ENCODE measurements at places on chromosomes 7 and 10.

GRCh38 chr7:27994639-27995038 is 186.0 kb downstream of the JAZF1 start:
- DNase-seq: no peak

GRCh38 chr10:125016611-125017202 is 74.8 kb downstream of the ZRANB1 start:
- no peak for DNase-seq

DNA sequence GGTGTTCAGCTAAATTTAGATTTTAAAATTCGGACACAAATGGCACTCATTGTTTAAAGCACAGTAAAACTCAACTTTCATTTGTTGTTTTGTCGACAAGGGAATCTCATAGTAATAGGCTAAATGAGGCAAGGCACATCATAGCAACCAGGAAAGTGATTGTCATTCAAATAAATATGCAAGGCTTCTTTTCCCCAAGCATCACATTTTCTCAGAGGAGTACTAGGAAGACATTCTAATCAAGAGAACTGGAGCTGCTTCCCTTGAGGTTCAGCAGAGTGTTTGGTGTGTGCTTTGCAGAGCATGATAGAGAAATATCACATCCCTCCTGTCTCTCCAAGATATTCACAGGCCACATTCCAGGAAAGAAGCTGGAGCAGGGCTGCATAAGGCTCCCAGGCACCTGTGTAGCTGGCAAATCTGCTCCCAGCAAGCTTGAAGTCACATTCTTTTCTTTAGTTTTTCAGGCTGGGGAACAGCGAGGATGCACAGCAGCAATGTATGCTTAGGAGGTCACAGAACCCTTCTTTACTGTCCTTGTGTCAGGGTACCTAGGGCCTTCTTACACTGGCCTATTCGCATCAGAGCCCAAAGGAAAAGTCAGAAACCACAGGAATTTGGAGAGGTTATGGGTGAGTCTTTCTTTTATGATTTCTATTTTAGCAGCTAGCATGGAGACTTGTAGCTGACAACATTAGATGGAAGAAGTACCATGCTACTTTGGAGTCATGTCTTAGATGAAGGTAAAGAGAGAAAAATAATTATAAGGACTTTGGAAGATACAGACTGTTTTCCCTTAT is 95.9 kb upstream of the HDAC9 start:
- DNase-seq: no peak

GRCh38 chr7:74262639-74263398 is 8.6 kb upstream of the RFC2 start:
- DNase-seq: no peak

DNA sequence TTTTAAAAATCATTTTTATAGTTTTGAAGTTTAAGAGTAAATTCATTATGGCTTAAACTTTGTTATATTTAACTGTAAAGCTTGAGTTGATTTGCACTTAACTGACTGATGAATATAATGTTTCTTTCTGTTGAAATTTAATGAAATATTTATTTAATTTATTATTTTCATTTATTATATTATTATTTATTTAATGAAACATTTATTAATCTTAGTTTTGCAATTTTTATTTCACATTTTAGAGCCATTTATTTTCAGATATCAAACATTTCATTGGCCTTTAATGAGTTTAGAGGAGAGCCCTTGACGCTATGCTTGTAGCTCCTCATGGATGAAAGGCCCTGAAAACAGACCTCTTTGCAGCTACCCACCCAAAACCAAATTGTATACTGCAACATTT is 570.0 kb downstream of the LRMDA start:
- DNase-seq: no peak
